ENCODE measurements at places on chromosomes 1 and 21. TPM values are rescaled to one million over a fixed set of nuclear protein-coding genes. Genes with fewer than 3 reads are reported as not detected.

DNA sequence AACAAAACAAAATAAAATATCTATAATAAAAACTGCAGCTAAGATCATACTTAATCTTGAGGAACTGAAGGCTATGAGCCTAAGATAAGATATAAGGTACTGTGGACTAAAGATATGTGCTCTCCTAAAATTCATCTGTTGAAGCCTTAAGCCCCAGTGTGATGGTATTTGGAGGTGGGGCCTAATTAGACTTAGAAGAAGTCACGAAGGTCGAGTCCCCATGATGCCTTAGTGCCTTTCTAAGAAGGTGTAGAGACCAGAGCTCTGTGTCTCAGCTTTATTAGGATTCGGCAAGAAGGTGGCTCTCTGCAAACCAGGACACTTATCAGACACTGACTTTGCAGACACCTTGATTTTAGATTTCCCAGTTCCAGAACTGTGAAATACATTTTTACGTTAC, 622.0 kb upstream of the BRINP3 start:
- no peak overlapping the region for H3K27ac ChIP-seq
- no peaks in the 10 kb centered on the region for H3K4me1 ChIP-seq
- no peaks in the 10 kb centered on the region for H3K36me3 ChIP-seq
- H3K27me3 ChIP-seq, result no peaks in the 10 kb centered on the region
- no peak overlapping the region for H3K4me3 ChIP-seq
- no peak for DNase-seq

DNA sequence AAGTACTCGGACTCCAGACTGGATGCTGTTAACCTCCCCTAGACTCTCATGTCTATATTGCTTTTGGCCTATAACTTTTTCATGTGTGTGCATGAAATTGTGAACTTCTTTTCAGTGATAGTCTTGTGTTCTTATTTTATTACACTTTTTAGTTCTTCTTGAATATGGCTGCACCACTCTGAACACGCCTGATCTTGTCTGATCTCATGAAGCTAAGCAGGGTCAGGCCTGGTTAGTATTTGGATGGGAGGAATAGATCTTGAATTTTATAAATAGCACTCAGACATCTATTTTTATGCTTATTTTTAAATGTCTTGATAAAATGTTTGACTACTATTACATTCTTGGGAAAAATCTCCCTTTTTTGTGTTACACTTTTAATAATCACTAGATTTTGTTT, 22.4 kb downstream of the TCP10L start:
- H3K27me3 ChIP-seq, result no peaks in the 10 kb centered on the region
- no peaks in the 10 kb centered on the region for H3K36me3 ChIP-seq
- no peak overlapping the region for H3K4me3 ChIP-seq
- peaks cover 3% of the 10 kb centered on the region for H3K4me1 ChIP-seq
- no peak for DNase-seq

- H3K27ac ChIP-seq, result no peak overlapping the region
- no peaks in the 10 kb centered on the region for H3K36me3 ChIP-seq
- no peak overlapping the region for H3K4me3 ChIP-seq
- DNase-seq, result no peak
Measured at GRCh38 chr1:22936681-22937080, 36.0 kb downstream of the LACTBL1 start.

DNA sequence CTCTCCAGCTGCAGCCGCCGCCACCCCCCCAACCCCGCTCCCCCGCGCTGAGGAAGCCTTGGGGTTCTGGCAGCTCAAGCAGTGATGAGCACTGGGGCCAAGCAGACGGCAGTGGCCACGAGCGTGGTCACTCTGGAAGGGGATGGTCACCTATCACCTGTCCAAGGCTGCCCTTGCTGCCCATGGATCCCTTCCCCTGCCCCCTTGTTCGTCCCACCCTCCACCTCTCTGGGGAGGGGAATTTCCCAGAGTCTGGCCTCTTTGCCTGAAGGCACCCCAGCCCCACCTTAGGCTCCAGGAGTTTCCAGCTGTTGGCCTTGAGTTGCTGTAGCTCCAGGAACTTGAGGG, 7.2 kb upstream of the SMIM12 start:
- peaks cover 3% of the 10 kb centered on the region for H3K4me1 ChIP-seq
- no peak overlapping the region for H3K4me3 ChIP-seq
- no peak overlapping the region for H3K27ac ChIP-seq
- no peaks in the 10 kb centered on the region for H3K36me3 ChIP-seq
- DNase-seq, result no peak

GRCh38 chr1:162228586-162228985, 148.1 kb downstream of the SPATA46 start:
- H3K36me3 ChIP-seq, result no peaks in the 10 kb centered on the region
- no peaks in the 10 kb centered on the region for H3K27me3 ChIP-seq
- H3K4me3 ChIP-seq, result no peak overlapping the region
- no peaks in the 10 kb centered on the region for H3K4me1 ChIP-seq
- no peak overlapping the region for H3K27ac ChIP-seq
- DNase-seq, result no peak

DNA sequence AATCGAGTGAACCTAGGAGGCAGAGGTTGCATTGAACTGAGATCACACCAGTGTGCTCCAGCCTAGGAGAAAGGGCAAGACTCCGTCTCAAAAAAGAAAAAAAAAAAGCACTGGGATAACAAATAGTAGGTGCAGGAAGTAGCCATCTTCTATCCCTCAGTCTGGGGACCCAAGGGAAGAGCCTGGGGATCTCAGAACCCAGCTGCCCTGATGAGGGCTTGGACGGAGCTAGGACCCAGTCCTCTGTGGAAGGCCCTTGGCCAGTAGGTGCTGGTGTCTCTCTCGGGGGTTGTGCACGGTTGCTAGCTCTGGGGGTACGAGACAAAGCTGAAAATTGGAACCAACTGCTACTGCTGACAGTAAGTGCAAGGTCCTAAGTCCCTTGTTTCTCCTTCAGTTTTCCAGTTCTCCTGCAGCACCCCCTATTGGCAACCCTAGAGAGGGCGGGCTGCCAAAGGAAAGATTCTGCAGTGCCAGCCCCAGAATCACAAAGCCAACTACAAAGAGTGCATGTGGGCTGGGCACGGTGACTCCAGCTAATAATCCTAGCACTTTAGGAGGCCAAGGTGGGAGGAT, 57.6 kb upstream of the KIF1B start:
- no peak overlapping the region for H3K4me3 ChIP-seq
- H3K36me3 ChIP-seq, result peaks cover 2% of the 10 kb centered on the region

GRCh38 chr1:121522061-121522759, 337.4 kb downstream of the SRGAP2C start:
- H3K36me3 ChIP-seq, result no peaks in the 10 kb centered on the region
- peaks cover 11% of the 10 kb centered on the region for H3K27me3 ChIP-seq
- no peak overlapping the region for H3K4me3 ChIP-seq
- H3K4me1 ChIP-seq, result no peaks in the 10 kb centered on the region

- H3K4me1 ChIP-seq, result no peaks in the 10 kb centered on the region
- no peaks in the 10 kb centered on the region for H3K27me3 ChIP-seq
- no peak overlapping the region for H3K4me3 ChIP-seq
- H3K27ac ChIP-seq, result no peak overlapping the region
Measured at GRCh38 chr1:152954436-152954835, 7.4 kb downstream of the SPRR5 start.

- DNase-seq, result no peak
- H3K36me3 ChIP-seq, result no peaks in the 10 kb centered on the region
- no peak overlapping the region for H3K27ac ChIP-seq
- H3K4me1 ChIP-seq, result peaks cover 17% of the 10 kb centered on the region
Measured at GRCh38 chr21:35527358-35527757, 478.3 kb upstream of the RUNX1 start.

DNA sequence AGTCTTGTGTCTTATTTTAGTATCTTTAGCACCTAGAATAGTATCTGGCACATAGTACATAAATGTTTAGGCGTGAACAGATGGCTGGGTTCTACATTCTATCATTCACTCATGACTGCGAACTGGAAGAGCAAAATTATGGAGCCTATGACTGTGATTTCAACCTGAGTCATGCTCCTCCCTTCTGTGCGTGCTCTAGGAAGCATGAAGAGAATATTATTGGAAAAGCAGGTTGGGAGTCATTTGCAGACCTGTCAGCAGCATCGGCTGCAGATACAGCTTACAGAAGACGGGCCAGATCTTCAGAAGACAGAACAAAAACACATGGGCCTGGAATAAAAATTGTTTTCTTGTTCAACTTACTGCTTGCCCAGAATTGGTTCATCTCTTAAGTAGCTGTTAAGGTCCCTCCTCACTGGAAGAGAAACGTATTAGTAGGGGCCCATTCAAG, 344.0 kb upstream of the USP24 start:
- no peak overlapping the region for H3K4me3 ChIP-seq
- H3K27ac ChIP-seq, result no peak overlapping the region
- no peak for DNase-seq
- H3K4me1 ChIP-seq, result no peaks in the 10 kb centered on the region
- H3K27me3 ChIP-seq, result no peaks in the 10 kb centered on the region

GRCh38 chr1:204970937-204971336, 72.1 kb upstream of the CNTN2 start:
- H3K36me3 ChIP-seq, result no peaks in the 10 kb centered on the region
- no peak overlapping the region for H3K4me3 ChIP-seq
- no peak overlapping the region for H3K27ac ChIP-seq
- H3K27me3 ChIP-seq, result no peaks in the 10 kb centered on the region
- peaks cover 10% of the 10 kb centered on the region for H3K4me1 ChIP-seq

DNA sequence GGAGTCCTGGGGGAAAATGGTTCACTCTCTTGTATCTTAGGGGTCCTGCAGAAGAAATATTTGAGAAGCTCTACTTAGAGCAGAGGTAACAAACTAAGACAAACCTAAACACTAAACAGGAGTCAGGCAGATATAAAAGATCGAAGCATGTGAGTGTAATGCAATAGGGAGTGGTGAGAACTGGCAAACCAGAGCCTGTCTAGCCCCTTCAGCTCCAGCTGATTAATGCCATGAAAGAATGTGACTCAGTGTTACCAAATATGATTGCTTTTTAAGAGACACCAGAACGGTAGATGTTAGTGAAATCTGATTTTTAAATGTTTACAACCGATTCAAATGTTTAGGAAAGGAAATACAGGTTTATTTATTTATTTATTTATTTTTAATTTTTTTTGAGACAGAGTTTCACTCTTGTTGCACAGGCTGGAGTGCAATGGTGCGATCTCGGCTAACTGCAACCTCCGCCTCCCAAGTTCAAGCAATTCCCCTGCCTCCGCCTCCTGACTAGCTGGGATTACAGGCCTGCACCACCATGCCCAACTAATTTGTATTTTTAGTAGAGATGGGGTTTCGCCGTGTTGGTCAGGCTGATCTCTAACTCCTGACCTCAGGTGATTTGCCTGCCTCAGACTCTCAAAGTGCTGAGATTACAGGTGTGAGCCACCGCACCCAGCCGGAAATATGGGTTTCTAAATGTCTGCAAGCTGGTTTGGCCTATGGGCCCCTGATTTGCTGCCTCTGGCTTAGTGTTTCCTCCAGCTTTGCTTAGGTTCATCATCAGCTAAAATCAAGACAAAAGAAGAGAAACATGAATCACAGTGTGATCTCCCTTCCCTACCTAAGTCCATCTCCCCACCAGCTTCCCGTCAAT, 12.2 kb downstream of the TXNIP start:
- H3K27ac ChIP-seq, result no peak overlapping the region
- no peaks in the 10 kb centered on the region for H3K36me3 ChIP-seq
- no peak overlapping the region for H3K4me3 ChIP-seq
- peaks cover 24% of the 10 kb centered on the region for H3K4me1 ChIP-seq

GRCh38 chr1:95953015-95953414, 719.0 kb downstream of the RWDD3 start:
- no peak overlapping the region for H3K4me3 ChIP-seq
- H3K27ac ChIP-seq, result no peak overlapping the region
- H3K36me3 ChIP-seq, result no peaks in the 10 kb centered on the region
- no peaks in the 10 kb centered on the region for H3K27me3 ChIP-seq
- peak; percentile 7 for DNase-seq
- no peaks in the 10 kb centered on the region for H3K4me1 ChIP-seq

DNA sequence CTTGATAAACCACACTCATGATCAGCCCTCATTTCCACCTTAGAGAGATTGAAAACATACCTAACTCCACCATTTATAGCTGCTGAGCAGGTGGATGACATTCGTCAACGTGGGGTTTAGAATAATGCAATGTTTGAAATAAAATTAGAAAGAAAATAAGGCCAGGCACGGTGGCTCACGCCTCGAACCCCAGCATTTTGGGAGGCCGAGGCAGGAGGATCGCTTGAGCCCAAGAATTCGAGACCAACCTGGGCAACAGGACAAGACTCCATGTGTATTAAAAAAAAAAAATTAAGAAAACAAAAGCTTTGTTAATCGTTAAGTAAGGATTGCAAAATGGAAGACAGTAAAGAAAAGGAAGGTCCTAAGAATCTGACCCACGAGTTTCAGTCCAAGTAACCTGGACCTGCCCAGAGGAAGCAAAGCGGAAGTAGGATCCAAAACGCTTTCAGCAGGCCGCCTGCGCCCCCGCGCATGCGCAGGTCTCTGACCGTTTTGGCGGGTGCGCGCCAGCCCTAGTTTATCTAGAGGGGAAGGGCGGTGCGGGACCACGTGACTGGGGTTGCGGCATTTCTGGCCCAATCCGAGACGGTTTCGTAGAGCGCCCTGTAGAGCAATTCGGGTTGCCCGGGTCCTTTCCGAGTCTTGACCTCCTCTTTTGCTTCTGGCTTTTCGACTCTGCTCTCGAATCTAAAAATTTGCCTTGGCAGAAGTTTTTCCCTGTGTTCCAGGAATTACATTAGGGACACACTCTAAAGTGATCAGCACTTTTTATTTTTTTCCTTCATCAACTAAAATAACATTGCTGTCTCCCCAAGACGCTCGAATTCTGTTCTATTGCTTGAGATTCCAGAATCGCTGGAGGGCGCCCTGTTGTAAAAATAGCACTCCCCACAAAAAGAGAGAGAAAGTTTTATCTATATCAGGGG, 22.5 kb downstream of the ANP32E start:
- H3K27ac ChIP-seq, result peak overlapping the region; percentile 35
- peak; percentile 84 for DNase-seq
- no peaks in the 10 kb centered on the region for H3K27me3 ChIP-seq
- peak overlapping the region; percentile 69 for H3K4me3 ChIP-seq
- H3K4me1 ChIP-seq, result no peaks in the 10 kb centered on the region

DNA sequence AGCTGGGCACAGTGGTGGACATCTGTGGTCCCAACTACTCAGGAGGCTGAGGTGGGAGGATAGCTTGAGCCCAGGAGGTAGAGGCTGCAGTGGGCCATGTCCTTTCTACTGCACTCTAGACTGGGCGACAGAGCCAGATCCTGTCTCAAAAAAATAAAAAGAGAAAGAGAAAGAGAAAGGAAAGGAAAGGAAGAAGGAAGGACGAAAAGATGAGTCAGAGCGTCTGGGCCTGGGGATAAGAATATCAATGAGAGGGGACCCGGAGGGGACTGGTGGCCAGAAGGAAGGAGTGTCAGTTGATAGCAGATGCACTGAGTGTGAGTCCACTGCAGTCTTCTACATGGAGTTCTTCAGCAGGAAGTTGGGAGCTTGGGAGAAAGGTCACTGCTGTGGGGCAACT, 75.6 kb downstream of the SYT6 start:
- no peak overlapping the region for H3K27ac ChIP-seq
- no peaks in the 10 kb centered on the region for H3K36me3 ChIP-seq
- no peak overlapping the region for H3K4me3 ChIP-seq
- no peak for DNase-seq
- H3K27me3 ChIP-seq, result peaks cover 3% of the 10 kb centered on the region

LCE2B gene
- not detected for total RNA-seq

LRRC71 gene
- not detected for total RNA-seq

COQ8A gene
- 8.4 TPM for total RNA-seq

RSBN1 gene
- total RNA-seq, result 10.8 TPM

CD2 gene
- total RNA-seq, result 0.14 TPM
